NCI-H1930 (cell line): ENCODE measurements at places on chromosomes 11 and 22.

DNA sequence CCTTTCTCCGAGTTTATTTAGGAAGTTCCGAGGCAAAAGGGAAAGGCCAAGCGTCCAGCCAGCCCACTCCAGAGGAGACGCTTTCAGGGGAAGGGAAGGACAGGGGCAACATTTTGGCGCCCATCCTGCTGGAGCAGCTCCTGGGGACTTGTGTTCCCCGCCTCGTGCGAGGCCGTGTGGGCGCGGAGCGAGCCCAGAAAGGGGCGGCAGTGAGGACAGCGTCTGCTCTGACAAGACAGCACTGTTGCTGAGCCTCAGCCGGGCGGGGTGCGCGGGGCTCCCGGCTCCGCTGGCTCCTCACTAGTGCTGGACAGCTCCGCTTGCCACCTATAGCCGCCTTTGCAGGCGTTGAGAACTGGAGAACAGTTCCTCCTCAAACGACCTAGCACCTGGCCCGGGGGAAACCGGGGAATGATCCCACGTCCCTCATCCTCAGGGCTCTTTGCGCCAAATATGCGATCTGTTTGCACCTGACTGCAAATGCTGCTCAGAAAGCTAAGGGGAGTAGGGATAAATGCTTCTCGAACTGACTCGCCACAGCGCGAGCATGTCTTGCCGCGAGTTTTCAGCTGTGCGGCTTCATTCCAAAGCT is 722 bp upstream of the GUCY1A2 start:
- DNase-seq, result no peak

DNA sequence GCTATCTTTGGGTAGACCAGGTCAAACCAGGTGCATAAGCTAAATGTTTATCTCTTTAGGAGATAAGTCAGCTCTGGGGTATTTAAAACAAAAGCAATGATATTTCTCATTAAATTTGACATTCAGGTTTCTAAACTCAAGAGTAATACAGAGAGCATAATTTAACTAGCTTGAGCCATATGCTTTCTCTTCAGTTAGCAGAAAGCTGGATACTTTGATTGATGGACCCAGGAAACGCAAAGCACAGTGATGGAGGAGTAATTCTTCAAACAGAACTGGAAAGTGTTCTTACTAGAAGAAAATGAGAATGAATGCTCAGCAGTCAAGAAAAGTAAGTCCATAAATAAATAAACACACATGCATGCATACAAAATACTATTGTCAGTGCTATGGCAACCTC is 885.7 kb upstream of the RAG2 start:
- DNase-seq, result no peak

GRCh38 chr22:50613291-50613981 is 12.8 kb downstream of the MAPK8IP2 start:
- no peak for DNase-seq

DNA sequence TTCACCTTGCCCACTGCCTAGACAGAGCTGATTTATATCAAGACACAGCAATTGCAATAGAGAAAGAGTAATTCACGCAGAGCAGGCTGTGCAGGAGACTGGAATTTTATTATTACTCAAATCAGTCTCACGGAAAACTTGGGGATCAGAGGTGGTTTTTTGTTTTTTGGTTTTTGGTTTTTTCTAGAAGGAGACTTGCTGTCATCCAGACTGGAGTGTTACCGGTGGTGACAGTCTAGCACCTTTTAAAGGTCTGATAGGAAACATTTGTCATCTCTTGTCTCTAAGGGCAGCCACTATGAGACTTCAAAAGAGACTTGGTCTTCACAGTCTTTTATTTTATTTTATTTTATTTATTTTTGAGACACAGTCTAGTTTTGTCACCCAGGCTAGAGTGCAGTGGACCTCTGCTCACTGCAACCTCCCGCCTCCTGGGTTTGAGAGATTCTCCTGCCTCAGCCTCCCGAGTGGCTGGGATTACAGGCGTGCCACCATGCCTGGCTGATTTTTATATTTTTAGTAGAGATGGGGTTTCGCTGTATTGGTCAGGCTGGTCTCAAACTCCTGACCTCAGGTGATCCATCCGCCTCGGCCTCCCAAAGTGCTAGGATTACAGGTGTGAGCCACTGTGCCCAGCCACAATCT is 19.1 kb downstream of the APOBEC3H start:
- DNase-seq, result no peak

- DNase-seq, result no peak
Measured at GRCh38 chr11:61056981-61057380, 45.3 kb upstream of the CD5 start.

- no peak for DNase-seq
Measured at GRCh38 chr11:66262696-66263095, 5.7 kb upstream of the RAB1B start.
